ENCODE measurements at places on chromosomes 16 and 17. TPM values are rescaled to one million over a fixed set of nuclear protein-coding genes. Genes with fewer than 3 reads are reported as not detected.

GRCh38 chr16:30394592-30395154, 547 bp upstream of the ZNF48 start:
- no peak for DNase-seq
- H3K27me3 ChIP-seq = no peaks in the 10 kb centered on the region
- H3K36me3 ChIP-seq = peaks cover 13% of the 10 kb centered on the region

DNA sequence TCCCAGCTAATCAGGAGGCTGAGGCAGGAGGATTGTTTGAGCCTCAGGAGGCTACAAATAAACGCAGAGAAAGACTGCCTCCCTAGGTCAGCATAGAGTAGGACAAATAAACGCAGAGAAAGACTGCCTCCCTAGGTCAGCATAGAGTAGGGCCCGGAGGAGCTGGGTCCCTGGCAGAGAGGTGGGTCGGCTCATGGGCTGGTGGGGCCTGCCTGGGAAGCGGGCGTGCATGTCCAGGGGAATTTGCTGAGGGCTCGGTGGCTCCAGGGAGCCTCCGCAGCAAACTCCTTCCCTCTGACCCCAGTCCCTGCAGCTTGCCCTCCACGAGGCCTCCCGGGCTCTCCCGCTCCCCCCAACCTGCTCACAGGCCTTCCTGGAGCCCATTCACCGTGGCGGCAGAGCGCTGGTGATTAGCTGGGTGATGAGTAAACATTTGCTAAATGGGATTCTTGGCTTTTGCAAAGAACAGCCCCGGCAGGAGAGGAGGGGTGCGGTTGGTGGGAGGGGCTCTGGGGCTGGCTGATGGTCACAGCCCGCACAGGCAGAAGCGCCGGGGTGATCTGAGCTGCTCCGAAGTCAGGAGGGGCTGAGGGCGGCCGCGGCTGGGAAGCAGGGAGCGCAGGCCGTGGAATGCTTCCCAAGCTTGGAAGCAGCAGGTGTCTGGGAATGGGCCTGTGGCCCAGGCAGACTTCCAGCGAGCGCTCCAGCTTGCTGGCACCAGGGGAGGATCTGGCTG, 93.1 kb downstream of the RTN4RL1 start:
- no peak overlapping the region for H3K4me3 ChIP-seq
- no peak for DNase-seq
- H3K27ac ChIP-seq = no peak overlapping the region
- H3K36me3 ChIP-seq = no peaks in the 10 kb centered on the region

GRCh38 chr16:4232541-4233386, 9.1 kb downstream of the SRL start:
- DNase-seq = no peak
- no peak overlapping the region for H3K27ac ChIP-seq
- H3K36me3 ChIP-seq = no peaks in the 10 kb centered on the region
- no peaks in the 10 kb centered on the region for H3K27me3 ChIP-seq
- H3K4me3 ChIP-seq = no peak overlapping the region

DNA sequence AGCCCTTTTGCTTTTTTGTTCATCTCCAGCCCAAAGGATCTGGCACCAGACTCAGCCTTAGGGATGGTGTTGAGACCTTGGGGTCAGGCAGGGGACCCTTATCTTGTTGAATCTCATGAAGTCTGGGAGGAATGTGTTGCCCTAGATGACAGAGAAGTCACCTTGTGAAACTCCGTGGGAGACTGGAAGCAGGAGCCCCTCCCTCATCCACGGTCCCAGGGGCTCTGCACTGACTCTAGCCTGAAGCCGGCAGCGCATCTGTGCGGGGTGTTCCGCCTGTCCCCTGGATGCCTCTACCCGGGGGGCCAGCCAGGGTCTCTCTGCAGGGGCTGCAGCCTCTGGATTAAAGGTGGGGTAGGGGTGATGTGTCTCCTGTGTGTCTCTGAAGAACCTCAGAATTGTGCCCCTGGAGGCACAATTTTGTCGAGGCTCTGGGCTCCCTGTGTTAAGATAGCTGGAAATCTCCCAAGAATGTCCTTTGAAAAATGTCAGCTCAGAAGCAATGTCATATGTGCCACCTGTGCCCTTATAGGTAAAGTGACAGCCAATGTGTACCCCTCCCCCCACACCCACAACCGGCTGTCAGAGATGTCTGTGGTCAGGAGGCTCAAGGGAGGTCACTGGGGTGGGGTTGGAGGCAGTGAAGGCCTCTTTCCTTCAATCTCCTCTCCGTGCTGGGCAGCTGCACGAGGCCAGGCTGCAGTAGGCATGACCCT, 32.1 kb upstream of the CDC42EP4 start:
- H3K4me3 ChIP-seq = no peak overlapping the region
- no peak for DNase-seq
- H3K27me3 ChIP-seq = no peaks in the 10 kb centered on the region
- no peaks in the 10 kb centered on the region for H3K4me1 ChIP-seq
- H3K36me3 ChIP-seq = no peaks in the 10 kb centered on the region

Gene SDR42E2
- 0.55 TPM for total RNA-seq

Gene ASIC2
- not detected for total RNA-seq

Gene TAT
- total RNA-seq = not detected

GRCh38 chr16:24953721-24954120, 61.4 kb downstream of the ARHGAP17 start:
- H3K27me3 ChIP-seq = no peaks in the 10 kb centered on the region
- peaks cover 55% of the 10 kb centered on the region for H3K36me3 ChIP-seq
- no peak overlapping the region for H3K4me3 ChIP-seq
- DNase-seq = no peak

Gene TMC8
- 430 TPM for total RNA-seq

- no peak for DNase-seq
- peaks cover 78% of the 10 kb centered on the region for H3K36me3 ChIP-seq
- H3K27ac ChIP-seq = no peak overlapping the region
- H3K27me3 ChIP-seq = no peaks in the 10 kb centered on the region
- H3K4me3 ChIP-seq = no peak overlapping the region
These were observed 9.0 kb downstream of the NAT9 start for GRCh38 chr17:74767111-74767516.

DNA sequence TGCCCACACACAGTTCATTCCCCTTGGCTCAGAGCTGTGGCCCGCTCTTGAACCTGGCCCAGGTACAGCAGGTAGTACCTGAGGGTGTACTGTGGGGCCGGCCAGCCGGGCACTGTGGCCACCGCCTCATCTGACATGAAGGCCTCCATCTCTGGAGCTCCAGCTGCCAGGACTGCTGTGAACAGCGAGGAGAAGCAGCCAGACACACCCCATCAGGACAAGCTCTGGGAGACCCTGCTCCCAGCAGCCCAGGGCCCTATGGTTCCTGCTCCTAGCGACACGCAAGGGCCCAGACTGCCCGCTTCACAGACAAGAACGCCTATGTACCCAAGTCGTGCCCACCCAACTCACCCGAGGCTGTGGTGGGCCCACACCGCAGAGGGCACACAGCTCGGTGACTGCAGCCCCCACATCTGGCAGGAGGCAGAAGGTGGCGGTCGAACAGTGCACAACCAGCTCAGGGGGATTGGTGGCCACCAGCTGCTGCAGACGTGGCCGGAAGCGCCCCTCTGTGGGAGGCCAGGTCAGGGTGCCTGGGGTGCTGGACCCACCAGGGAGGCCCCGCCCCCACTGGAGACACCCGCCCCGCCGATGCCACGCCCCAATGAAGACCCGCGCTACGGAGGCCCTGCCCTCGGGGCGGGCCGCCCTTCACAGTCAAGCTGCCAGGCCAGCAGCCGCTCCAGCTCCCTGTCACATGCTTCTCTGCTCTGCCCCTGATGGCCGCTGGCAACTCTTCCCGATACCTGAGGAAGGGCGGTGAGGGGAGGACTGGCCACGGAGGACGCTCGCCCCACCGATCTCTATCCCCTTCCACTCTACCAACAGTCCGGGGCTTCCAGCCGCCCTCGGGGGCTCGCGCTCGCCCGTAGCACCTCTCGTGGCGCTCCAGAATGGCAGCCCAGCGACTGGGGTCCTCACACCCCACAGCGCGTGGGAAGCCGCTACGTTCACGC, 1.1 kb upstream of the STUB1 start:
- peak overlapping the region; percentile 50 for H3K27ac ChIP-seq
- peaks cover 12% of the 10 kb centered on the region for H3K36me3 ChIP-seq
- peaks cover 49% of the 10 kb centered on the region for H3K4me1 ChIP-seq
- DNase-seq = peak; percentile 44

DNA sequence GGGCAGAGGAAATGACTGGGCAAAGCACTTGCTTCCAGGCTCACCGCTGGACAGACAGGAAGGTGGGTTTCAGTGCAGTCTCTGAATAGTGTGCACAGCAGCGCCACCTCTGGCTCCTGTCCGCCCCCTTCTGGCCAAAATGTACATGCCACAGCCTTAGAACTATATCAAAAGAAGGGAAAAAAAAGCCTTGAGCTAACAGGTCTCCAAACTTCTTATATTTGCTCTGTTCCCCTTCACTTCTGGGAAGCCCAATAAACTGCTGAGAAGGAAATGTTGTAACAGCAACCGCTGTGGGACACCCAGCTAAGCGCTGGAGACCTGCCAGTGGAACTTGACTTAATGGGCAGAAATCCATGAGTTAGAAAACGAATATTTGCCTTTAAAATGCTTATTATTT, 17.5 kb downstream of the COG7 start:
- H3K27ac ChIP-seq = no peak overlapping the region
- peaks cover 18% of the 10 kb centered on the region for H3K36me3 ChIP-seq
- H3K27me3 ChIP-seq = no peaks in the 10 kb centered on the region
- peaks cover 4% of the 10 kb centered on the region for H3K4me1 ChIP-seq

Gene SP6
- not detected for total RNA-seq

GRCh38 chr16:85354686-85355514, 242.6 kb upstream of the CIBAR2 start:
- H3K36me3 ChIP-seq = no peaks in the 10 kb centered on the region
- no peaks in the 10 kb centered on the region for H3K4me1 ChIP-seq
- no peaks in the 10 kb centered on the region for H3K27me3 ChIP-seq
- no peak overlapping the region for H3K4me3 ChIP-seq
- no peak for DNase-seq

DNA sequence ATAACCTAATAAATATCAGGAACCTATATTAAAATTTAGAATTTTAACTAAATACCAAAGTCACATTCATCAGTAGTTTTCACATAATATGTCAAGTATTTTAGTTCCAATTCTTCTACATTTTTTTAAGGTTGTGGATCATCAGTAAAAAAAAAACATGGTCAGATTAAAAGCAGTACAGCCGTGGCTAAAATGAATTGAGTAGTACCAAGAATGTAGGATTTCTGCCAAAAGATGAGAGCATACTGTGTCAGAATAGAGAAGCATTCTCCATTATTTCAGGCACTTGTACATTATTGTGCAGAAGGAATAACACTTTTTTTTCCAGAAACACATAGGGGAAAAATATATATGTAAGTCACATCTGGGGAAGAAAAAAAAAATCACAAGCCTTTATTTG, 1176.1 kb downstream of the CDH11 start:
- H3K36me3 ChIP-seq = no peaks in the 10 kb centered on the region
- no peaks in the 10 kb centered on the region for H3K27me3 ChIP-seq
- DNase-seq = no peak
- no peaks in the 10 kb centered on the region for H3K4me1 ChIP-seq
- no peak overlapping the region for H3K4me3 ChIP-seq
- H3K27ac ChIP-seq = no peak overlapping the region

DNA sequence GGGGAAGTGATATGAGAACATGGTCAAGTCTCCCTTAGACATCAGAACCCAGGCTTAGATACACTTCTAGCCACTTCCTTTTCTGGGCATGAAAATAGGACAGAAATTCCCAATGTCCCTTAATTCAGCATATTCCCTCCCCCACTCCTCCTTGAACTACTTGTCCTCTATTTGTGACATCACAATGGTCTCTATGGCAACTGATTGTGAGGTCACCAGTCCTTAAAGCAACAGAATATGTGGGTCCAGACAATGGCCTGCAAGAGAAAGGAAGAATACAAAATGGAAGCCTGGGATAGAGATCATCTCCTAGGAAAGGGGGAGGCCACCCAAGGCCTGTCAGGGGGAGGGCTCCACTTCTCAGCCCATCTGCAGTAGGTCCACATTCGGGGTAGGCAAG, 6.7 kb upstream of the SEZ6 start:
- H3K36me3 ChIP-seq = no peaks in the 10 kb centered on the region
- no peaks in the 10 kb centered on the region for H3K4me1 ChIP-seq
- H3K27ac ChIP-seq = no peak overlapping the region
- H3K27me3 ChIP-seq = peaks cover 3% of the 10 kb centered on the region

GRCh38 chr16:53761962-53762703, 58.2 kb downstream of the FTO start:
- DNase-seq = no peak
- no peaks in the 10 kb centered on the region for H3K27me3 ChIP-seq
- H3K36me3 ChIP-seq = no peaks in the 10 kb centered on the region
- no peak overlapping the region for H3K27ac ChIP-seq

DNA sequence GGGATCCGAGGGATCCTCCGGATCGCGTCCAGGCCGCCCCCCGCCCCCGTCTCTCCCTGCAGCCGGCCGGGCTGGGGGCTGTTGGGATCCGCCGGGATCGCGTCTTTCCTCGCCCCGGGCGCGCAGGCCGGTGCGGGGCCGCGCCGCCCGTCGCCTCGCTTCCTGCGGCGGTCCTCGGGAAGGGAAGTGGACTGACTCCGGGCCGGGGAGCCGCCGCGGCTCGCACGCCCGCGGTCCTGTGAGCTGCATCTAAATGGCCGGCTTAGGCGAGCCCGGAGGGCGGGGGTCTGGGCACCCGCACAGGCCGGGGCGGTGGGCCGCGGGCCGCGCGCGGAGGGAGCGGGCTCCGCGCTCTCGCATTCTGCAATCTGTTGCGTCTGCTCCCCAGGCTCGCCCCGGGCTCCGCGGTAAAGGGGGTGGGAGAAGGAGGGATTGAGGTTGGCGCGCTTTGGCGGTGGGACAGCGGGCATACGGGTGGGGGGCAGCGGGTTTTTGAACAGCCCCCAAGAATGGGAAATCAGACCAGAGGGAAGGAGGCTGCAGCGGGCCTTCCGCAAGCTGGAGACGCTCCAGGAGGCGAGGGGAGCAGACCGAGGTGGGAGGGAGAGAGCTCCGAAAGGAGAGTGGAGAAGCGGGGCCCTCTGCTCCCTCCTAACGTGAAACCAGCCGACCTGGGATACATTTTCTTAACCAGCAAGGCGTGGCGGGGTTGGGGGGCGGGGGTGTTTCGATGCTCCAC, 2.2 kb downstream of the TMEM132E start:
- peaks cover 11% of the 10 kb centered on the region for H3K4me1 ChIP-seq
- no peak overlapping the region for H3K4me3 ChIP-seq
- H3K36me3 ChIP-seq = no peaks in the 10 kb centered on the region
- DNase-seq = no peak
- peaks cover 40% of the 10 kb centered on the region for H3K27me3 ChIP-seq
- no peak overlapping the region for H3K27ac ChIP-seq

DNA sequence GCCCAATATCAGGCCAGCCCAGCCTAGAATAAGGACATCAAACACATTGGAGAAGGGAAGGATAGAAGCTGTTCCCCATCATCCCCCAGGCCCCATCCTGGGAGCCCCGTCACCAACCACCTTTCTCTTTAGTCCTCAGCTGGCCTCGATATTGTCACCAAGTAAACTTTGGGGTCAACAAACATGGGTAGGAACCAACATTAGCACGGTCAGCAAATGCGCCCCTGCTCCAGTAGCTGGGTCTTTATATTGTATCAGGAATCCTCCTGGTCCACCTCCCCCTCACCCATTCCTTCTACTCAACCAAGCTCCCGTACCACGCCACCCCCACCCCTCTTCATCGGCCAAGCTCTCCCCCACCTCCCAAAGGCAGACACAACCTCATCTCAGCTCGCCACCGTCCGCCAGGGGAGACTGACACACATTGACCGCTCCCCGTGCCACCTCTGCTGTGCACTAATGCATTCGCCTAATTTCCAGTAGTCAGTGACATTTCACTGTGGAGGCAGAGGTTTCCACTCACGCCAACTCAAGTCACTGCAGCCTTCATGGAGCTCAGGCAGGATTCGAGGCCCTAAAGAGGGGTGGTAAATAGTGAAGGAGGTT, 20.7 kb upstream of the CBX2 start:
- no peak for DNase-seq
- H3K4me1 ChIP-seq = no peaks in the 10 kb centered on the region
- H3K27me3 ChIP-seq = no peaks in the 10 kb centered on the region
- no peak overlapping the region for H3K27ac ChIP-seq
- H3K36me3 ChIP-seq = no peaks in the 10 kb centered on the region

GRCh38 chr17:82913304-82914043, 73.7 kb upstream of the ZNF750 start:
- H3K4me3 ChIP-seq = no peak overlapping the region
